Kidney (tissue), 22 donors: ENCODE measurements at places on chromosomes 5 and 9. TPM values are rescaled to one million over a fixed set of nuclear protein-coding genes. Genes with fewer than 3 reads are reported as not detected.
A peak's percentile ranks its signal among the peaks of the same experiment; 100 is the strongest.

DNA sequence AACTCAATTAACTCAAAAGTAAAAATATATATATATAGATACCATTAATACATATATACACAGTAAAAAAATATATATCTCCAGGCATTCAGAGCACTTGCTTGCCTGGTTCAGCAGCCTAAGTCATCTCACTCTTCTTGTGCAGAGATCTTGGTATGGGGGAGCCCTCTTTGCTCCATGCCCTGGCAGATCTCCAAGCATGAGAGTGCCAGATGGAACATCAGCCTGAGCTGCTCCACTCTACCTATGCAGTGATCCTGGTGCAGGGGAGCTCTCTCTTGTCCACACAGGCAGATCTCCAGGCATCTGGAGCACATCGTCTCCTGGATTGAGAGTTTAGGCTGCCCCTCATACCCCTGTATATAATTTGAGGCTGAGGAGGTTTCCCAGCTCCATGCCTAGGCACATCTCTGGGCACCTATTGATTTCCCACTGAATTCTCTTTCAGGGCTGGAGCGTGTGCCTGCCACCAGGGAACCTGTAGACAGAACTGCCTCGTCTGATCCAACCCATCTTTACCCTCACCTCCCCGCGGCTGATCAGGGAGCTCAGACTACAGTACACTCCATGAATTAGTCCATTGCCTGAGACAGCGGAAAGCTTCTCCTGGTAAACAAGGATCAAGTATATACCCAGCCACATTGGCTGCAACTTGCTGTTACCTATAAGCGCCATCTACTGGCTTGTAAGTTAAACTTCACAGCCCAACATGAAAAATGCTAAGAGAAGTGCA, 342.4 kb upstream of the GRIA1 start:
- H3K36me3 ChIP-seq = no peaks in the 10 kb centered on the region
- H3K4me1 ChIP-seq = no peaks in the 10 kb centered on the region

DNA sequence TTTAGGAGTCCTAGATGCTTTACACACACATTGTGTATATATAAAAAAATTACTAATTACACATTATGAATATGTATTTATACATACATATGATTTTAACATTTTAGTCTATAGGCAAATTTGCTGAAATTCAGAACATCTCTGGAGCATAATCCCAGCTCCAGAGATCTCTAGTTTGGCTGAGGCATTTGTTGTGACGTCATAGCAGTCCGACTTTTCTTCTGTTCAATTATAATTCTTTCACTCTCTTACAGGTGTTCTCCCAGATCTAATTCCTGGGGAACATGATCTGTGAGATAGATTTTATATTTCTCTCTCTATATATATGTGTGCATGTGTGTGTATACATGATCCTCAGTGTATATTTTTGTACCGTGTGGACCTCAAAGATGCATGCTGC, 1876.2 kb downstream of the EFNA5 start:
- H3K27me3 ChIP-seq = no peaks in the 10 kb centered on the region
- DNase-seq = no peak
- no peak overlapping the region for H3K27ac ChIP-seq
- H3K36me3 ChIP-seq = no peaks in the 10 kb centered on the region
- H3K4me3 ChIP-seq = no peak overlapping the region
- no peaks in the 10 kb centered on the region for H3K4me1 ChIP-seq

DNA sequence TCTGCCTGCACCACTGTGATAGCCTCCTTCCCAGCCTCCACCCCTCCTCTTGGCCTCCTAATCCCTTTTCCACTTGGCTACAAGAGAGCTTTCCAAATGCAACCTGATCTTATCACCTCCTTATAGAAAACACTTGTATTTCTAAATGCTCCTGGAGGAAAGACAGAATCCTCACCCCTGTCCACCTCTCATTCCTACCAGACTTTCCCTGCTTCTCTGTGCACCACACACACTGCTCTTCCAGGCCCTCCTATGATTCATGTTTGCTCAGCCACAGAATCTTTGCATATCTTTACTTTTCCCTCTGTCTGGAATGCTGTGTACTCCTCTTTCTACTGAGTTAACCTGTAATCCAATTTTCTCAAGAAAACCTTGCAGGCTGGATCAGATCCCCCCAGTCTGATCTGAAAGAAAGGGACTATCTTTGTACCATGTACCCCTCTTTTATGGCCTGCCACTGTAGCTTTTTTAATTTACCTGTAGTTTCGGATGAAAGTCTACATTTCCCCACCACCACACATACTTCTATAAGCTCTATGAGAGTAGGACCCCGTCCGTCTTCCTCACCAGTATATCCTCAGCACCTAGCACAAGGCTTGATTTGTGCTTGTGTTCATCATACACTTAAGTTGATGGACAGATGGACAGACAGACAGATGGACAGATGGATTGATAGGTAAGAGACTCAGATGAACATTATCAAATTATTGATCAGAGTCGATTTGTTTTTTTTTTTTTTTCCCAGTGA, 95.3 kb downstream of the GALNT10 start:
- H3K4me1 ChIP-seq = peaks cover 4% of the 10 kb centered on the region
- H3K27me3 ChIP-seq = no peaks in the 10 kb centered on the region
- DNase-seq = no peak
- no peak overlapping the region for H3K27ac ChIP-seq

DNA sequence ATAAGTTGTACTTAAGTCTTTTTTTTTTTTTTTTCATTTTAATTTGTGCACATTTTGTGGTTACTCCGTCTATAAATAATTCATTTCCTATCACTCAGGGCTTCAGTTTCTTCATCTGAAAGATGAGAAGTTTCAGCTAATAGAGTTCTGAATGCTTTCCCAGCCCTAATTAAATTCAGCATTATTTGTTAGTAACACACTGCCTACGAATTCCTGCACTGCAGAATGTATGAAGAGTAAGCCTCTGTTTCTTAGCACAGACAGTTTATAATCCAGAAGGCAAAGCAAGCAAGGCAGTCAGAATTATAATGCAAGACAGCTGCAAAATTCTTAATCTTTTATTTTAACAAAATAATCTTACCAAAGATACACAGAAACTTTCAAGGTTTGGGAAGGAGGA, 138.0 kb upstream of the GHR start:
- H3K27me3 ChIP-seq = no peaks in the 10 kb centered on the region
- DNase-seq = no peak
- H3K27ac ChIP-seq = no peak overlapping the region
- no peak overlapping the region for H3K4me3 ChIP-seq
- H3K36me3 ChIP-seq = no peaks in the 10 kb centered on the region

- H3K27me3 ChIP-seq = no peaks in the 10 kb centered on the region
- H3K4me1 ChIP-seq = no peaks in the 10 kb centered on the region
- no peak overlapping the region for H3K27ac ChIP-seq
- H3K36me3 ChIP-seq = no peaks in the 10 kb centered on the region
- no peak for DNase-seq
- no peak overlapping the region for H3K4me3 ChIP-seq
These were observed 82.5 kb upstream of the SMIM23 start for GRCh38 chr5:171703146-171703545.

GRCh38 chr9:107650321-107650720, 160.8 kb upstream of the KLF4 start:
- H3K36me3 ChIP-seq = no peaks in the 10 kb centered on the region
- no peak for DNase-seq
- no peak overlapping the region for H3K27ac ChIP-seq
- H3K4me1 ChIP-seq = no peaks in the 10 kb centered on the region

DNA sequence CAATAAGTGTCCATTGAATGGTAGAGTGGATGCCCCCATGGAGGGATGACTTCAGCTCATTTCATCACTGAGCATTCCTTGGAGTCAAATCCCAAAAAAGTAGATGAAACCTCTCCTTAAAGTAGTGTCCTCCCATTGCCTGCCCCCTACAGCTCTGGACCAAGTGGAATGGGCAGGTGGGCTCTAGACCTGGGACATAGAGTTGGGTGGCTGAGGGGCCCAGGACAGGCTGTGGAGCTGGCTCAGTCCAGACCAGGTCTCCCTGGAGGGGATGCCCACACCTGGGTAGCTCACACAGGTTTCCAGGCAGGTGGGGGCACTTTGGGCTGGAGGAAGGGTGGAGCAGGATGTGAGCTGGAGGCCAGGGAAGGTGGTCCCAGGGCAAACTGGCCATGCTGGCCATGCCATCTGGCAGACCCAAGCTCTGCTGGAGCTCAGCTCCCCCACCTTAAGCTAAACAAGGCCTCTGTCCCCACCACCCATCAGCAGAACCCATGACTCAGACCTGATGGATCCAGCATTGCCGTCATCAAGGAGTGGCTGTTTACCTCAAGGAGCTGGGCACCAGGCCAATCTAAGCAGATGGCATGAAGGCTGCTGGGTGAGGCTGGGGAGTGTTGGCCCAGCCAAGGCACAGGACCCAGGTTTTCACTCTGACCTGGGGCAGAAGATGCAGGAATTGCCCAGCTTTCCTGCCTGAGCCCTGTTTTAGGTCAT, 6.2 kb upstream of the SPINK4 start:
- H3K27ac ChIP-seq = peak overlapping the region; percentile 42
- H3K4me3 ChIP-seq = no peak overlapping the region
- peaks cover 2% of the 10 kb centered on the region for H3K4me1 ChIP-seq
- H3K36me3 ChIP-seq = no peaks in the 10 kb centered on the region

GRCh38 chr5:40547557-40547956, 132.2 kb upstream of the PTGER4 start:
- no peaks in the 10 kb centered on the region for H3K27me3 ChIP-seq
- H3K4me3 ChIP-seq = no peak overlapping the region
- H3K4me1 ChIP-seq = no peaks in the 10 kb centered on the region

GRCh38 chr9:71271602-71272001, 150.2 kb upstream of the TRPM3 start:
- no peak for DNase-seq
- no peak overlapping the region for H3K27ac ChIP-seq
- H3K36me3 ChIP-seq = no peaks in the 10 kb centered on the region
- no peak overlapping the region for H3K4me3 ChIP-seq
- H3K4me1 ChIP-seq = no peaks in the 10 kb centered on the region

- no peak overlapping the region for H3K4me3 ChIP-seq
- H3K4me1 ChIP-seq = no peaks in the 10 kb centered on the region
- no peaks in the 10 kb centered on the region for H3K27me3 ChIP-seq
- DNase-seq = no peak
- H3K36me3 ChIP-seq = peaks cover 15% of the 10 kb centered on the region
These were observed 141.9 kb downstream of the CDK5RAP2 start for GRCh38 chr9:120438111-120438510.

GRCh38 chr5:141186897-141187512, at the start of gene PCDHB9:
PCDHB9 (plus strand) TSS chr5:141187161; CDS start chr5:141187319, 158 bp downstream.
- H3K27me3 ChIP-seq = no peaks in the 10 kb centered on the region
- DNase-seq = no peak
- H3K4me1 ChIP-seq = no peaks in the 10 kb centered on the region
- H3K27ac ChIP-seq = no peak within 1 kb of the TSS

- no peak overlapping the region for H3K27ac ChIP-seq
- no peaks in the 10 kb centered on the region for H3K36me3 ChIP-seq
- no peak overlapping the region for H3K4me3 ChIP-seq
- no peak for DNase-seq
- no peaks in the 10 kb centered on the region for H3K4me1 ChIP-seq
These were observed 311.0 kb downstream of the NSG2 start for GRCh38 chr5:174356536-174356935.

DNA sequence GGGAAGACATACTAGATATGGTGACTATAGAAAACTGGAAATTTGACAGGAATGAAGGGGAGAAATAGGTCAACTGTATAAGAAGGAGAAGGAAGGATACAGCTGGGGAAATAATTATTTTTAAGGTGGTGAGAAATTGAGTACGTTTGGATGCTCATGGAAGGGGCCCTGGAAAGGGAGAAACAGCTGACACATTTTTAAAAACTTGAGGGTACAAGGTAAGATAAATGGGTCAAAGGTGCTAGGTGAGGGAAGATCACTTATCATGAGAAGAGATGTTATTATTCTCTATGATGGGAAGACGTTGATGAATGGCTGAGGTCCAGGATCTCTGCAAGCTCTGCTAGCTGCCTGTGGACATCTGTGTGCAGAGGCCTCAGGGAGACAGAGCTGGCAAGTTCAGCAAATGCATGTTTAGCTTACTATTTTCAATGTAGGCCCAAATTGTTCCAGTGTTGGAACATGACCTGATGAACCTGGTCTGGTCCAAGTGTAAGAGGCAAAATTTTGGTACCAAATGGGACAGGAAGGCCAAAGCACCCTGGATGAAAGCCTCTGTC, 181.7 kb downstream of the MTRR start:
- DNase-seq = no peak
- H3K36me3 ChIP-seq = no peaks in the 10 kb centered on the region
- H3K27ac ChIP-seq = no peak overlapping the region

- H3K4me3 ChIP-seq = no peak overlapping the region
- no peaks in the 10 kb centered on the region for H3K27me3 ChIP-seq
- no peaks in the 10 kb centered on the region for H3K36me3 ChIP-seq
- DNase-seq = no peak
These were observed 16.0 kb downstream of the INSYN2B start for GRCh38 chr5:169964246-169964645.

DNA sequence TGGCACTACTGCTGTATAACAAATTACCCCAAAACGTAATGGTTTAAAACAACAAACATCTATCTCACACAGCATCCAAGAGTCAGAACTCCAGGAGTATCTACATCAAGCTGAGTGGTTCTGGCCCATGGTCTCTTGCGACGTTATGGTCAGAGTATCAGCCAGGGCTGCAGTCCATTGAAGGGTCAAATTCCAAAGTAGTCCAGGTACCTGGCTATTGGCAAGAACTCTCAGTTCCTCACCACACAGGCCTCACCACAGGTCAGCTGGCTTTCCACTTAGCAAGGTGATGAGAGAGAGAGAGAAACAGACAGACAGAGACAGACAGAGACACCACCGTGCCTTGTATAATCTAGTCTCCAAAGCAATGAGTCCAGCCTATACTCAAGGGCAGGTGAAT, 22.6 kb downstream of the EPB41L4A start:
- DNase-seq = no peak
- no peaks in the 10 kb centered on the region for H3K4me1 ChIP-seq
- H3K27ac ChIP-seq = no peak overlapping the region
- no peaks in the 10 kb centered on the region for H3K27me3 ChIP-seq
- no peak overlapping the region for H3K4me3 ChIP-seq

- no peak overlapping the region for H3K27ac ChIP-seq
- no peak for DNase-seq
- H3K27me3 ChIP-seq = no peaks in the 10 kb centered on the region
- no peaks in the 10 kb centered on the region for H3K36me3 ChIP-seq
These were observed 92.6 kb upstream of the IRX4 start for GRCh38 chr5:1975406-1975715.

DNA sequence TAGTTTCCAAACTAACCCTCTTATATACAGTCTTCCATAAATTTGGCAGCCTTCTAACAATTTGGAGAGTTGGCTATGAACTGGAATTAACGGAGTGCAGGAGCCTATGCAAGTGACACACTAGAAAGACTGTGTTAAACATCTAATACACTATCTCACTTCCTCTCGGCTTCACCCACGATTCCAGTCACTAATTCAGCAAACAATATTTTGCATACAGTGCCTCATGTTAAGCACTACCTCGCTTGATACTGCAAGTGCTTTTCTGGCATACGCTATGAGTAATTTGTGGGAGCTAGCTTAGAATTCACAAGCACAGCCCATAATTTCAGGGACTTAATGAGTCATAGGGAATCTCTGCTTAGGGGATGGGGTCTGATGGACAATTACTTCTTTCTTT, 102.5 kb downstream of the ST8SIA4 start:
- no peak overlapping the region for H3K27ac ChIP-seq
- H3K36me3 ChIP-seq = no peaks in the 10 kb centered on the region
- H3K4me1 ChIP-seq = no peaks in the 10 kb centered on the region
- H3K4me3 ChIP-seq = no peak overlapping the region
- DNase-seq = no peak

GRCh38 chr5:36403632-36404311, 102.1 kb upstream of the RANBP3L start:
- no peaks in the 10 kb centered on the region for H3K4me1 ChIP-seq
- H3K27ac ChIP-seq = no peak overlapping the region
- DNase-seq = no peak
- H3K36me3 ChIP-seq = no peaks in the 10 kb centered on the region

Gene LCN15
- not detected for total RNA-seq

Gene GRXCR2
- not detected for total RNA-seq

Gene WNT8A
- total RNA-seq = not detected

Gene IL4
- total RNA-seq = not detected
